ENCODE measurements at places on chromosomes 2 and 18.
A peak's percentile ranks its signal among the peaks of the same experiment; 100 is the strongest.

- no peak for DNase-seq
Measured at GRCh38 chr18:8601277-8602032, 7.8 kb upstream of the RAB12 start.

GRCh38 chr2:236449167-236449761 is 120.4 kb upstream of the ACKR3 start:
- no peak for DNase-seq

DNA sequence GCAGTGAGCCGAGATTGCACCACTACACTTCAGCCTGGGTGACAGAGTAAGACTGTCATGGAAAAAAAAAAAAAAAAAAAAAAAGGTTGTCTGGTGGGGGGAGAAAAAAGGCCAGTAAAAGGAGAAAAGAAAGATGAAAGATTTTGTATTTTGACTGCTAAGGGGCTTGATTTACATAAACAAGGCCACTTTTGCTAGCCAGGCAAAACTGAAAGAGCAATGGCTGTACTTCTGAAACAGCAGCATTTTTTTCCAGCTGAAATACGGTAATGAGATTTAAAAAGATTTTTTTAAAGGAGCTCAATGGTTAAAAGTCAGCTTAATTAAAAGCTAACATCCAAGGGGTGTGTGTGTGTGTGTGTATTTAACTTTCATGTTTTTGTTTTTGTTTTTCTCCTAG is 11.3 kb upstream of the OXER1 start:
- DNase-seq: no peak

DNA sequence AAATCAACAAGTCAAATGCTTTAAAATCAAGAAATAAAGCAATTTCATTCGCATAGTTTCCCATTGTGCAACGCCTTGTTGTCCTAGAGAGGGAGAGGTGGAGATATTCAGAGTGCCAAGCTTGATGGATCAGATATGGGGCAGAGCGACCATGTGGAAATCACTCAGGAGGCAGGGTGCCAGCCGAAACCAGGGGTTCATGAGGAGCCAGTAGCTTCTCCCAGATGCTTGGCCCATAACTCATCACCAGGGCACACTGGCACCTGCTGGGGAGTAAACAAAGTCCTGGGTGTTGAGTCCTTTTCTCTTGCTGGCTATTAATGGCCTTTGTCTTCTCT is 53.0 kb upstream of the ASAP2 start:
- no peak for DNase-seq

DNA sequence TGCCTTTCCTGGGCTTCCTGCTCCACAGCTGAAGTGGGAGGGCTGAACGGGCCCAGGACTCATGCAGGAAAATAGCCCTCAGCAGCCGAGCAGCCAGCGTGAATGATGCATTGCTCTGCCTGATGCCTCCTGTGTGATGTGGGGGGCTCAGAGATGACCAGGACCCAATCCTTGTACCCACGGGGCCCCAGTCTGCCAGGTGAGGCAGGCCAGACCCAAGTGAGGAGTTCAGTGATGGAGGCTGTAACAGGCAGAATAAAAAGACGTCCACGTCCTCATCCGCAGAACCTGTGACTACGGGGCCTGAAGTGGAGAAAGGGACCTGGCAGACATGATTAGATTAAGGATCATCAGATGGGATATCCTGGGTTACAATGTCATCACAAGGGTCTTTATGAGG is 194.9 kb upstream of the HDAC4 start:
- DNase-seq: no peak

DNA sequence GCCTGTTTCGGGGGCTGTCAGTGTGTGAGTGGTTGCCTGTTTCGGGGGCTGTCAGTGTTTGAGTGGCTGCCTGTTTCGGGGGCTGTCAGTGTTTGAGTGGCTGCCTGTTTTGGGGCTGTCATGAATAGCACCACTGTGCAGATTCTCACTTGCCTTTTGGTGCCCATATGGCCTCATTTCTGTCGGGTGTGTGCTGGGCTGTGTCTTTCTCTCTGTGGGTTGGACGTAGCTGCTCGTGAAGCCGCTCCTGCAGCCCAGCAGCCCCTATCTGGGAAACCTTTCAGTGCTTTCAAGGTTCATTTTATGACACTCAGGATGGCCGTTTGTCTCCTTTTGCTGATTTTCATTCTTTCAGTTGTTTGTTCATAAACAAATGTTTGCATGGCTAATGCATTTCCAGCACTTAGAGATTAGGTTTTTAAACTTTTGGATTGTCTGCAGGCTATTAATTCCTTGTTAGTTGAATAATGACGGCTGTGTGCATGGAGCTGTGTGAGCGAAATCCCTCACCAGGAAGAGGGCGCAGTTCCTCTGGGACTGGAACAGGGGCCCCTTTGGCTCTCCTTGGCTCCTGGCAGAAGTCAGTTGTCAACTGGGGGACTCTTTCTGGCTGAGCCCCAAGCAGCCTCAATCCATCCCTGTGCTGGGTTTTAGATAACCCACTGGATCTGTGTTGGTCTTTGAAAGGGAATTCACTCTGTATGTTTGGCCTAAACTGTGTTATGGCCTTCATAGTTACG is 10.8 kb downstream of the AGAP1 start:
- no peak for DNase-seq

DNA sequence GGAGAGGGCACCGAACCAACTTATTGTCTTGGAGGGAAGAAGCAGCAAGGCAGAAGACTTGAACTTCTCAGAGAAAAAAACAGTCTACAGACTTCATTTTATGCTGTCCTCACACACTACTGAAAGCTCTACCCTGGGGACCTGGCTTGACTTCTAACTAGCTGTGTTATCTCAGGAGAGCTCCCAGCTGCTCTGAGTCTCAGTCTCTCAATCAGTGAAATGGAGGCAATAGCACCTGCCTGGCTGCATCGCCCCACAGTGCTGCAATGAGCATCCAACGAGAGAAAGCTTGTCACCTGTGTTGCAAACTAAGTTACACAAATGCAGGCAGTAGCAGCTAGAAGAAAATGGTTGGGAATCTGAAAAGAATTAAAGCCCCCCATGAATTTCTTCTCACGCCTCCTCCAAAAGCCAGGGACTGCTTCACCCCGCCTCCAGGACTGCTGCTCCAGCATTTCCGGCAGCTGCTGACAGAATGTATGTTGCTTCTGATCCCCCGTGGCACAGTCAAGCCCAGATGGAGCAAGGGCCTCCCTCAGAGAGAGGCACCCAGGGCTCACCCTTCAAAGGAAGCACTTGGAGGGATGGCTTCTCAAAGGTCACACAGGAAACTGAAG is 116.3 kb downstream of the BCL11A start:
- DNase-seq: no peak

GRCh38 chr2:240397924-240398645 is 37.4 kb upstream of the GPC1 start:
- no peak for DNase-seq

DNA sequence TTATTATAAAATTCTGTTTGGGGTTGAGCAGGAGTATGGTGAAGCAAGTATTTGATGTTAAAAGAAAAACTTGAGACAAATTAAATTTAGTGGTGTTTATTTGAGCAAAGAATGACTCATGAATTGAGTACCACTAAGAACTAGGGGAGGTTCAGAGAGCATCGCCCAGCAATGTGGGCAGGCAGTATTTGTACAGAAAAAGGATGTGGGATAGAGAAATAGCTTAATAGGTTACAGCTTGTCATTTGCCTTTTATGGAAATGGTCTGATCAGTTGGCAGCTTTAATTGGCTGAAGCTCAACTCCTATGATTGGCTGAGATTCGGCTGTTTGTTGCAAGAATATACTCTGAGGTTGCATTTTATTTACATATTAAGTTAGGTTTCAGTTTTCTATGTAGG is 68.2 kb downstream of the LRATD1 start:
- DNase-seq: no peak

GRCh38 chr2:104938231-104938941 is 84.5 kb downstream of the POU3F3 start:
- no peak for DNase-seq

GRCh38 chr2:105321875-105322646 is 7.5 kb downstream of the TGFBRAP1 start:
- DNase-seq: no peak

DNA sequence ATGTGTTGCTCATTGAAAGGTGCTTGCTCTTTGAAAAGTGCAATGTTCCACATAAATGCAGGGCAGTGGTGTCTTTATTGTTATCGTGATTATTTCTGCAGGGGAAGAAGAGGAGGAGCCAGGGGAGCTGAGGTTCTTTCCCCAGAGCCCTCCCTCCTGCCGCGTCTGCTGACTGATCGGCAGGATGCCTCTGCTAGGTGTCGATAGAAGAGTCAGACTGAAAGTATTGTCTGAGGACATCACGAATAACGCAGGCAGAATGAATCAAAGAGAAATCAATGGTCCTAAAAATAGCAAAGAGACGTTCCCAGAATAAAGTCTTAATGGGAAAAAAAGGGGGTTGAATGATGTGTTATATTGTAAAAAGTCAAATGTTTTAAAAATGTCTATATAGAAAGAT is 47.4 kb upstream of the SIX3 start:
- no peak for DNase-seq

GRCh38 chr2:40430776-40431599 is 20.9 kb downstream of the SLC8A1 start:
- no peak for DNase-seq

DNA sequence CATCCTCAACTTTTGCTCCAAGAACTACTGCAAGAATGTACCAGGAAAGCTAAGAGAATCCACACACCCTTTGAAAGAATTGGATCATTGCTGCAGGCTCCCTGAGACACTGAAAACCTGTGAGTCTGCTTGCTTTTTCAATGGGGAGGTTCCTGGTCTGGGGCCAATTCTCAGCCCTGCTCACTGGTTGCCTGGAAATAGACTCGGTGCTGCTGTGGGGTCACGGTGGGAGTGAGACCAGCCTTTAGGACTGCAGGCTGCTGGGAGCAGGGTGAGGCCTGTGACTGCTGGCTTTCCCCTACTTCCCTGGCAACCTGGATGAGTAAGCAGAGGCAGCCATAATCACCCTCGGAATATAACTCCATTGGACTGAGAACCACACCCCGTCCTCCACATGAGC is 569.3 kb downstream of the DPP10 start:
- no peak for DNase-seq

- DNase-seq: no peak
Measured at GRCh38 chr2:221289389-221289788, 282.7 kb downstream of the EPHA4 start.

DNA sequence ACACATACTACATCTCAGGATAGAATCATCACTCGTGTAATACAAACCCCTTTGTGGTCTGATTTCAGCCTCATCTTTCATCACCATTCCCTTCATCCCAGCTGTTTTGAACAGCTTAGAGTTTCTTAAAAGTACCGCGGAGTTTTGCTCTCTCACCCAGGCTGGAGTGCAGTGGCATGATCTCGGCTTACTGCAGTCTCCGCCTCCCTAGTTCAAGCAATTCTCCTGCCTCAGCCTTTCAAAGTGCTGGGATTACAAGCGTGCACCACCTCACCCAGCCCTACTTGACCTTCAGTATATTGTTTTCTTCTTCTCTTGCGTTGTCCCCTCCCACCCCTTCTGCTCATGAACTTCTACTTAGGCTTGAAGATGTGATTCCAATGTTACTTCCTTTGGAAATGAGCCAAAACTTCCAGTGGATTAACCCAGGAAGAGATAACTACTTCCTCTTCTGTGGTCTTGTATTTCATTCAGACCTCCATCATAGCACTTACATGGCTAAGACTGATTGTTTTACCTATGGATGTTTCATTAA is 15.8 kb downstream of the ERLEC1 start:
- DNase-seq: no peak

DNA sequence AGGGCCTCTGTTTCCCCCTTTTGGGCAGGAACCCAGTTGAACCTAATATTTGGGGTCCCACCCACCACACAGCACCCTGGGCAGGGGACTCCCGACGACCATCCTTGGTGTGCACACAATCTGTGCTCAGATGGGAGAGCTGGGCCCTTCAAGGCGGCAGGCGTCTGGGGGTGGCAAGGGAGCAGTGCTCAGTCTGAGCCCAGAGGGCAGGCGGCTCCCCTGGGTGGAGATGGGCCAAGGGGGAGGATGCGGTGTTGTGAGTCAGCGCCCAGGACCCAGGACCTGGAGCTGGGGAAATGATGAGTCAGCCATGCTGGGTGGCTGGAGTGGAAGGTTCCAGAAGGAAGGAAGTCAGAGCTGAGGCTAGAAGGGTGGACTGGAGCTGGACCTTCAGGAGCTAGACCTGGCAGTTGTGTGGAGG is 3.8 kb downstream of the PROM2 start:
- no peak for DNase-seq

GRCh38 chr2:38933653-38934052 is 44.0 kb downstream of the ARHGEF33 start:
- no peak for DNase-seq

DNA sequence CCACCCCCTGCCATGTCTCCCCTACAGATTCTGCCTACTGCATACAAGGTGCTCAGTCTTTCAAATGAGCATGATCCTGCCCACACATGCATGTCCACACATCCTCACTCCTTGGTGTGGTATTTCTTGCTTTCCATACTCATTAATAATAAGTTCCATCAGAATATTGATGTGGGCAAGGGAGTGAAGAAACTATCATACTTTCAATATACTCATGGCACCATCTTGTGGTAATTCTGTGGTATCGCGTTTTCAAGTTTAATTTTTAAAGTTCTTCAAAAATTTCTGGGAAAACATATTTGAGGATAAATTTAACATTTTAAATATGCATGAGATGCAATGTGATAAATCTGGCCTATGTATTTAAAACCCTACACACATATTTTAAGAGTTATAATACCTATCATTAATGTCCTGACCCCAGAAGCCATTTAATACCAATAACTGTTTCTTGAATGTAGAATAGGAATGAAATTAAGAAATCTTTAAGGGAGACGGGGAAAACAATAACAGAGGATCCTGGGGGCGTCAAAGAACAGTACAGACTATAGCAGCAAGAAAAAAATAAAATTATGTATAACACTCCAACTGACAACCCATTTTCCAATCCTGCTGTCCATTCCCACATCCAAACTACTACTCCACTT is 110.1 kb downstream of the ZNF385B start:
- DNase-seq: peak; percentile 58

DNA sequence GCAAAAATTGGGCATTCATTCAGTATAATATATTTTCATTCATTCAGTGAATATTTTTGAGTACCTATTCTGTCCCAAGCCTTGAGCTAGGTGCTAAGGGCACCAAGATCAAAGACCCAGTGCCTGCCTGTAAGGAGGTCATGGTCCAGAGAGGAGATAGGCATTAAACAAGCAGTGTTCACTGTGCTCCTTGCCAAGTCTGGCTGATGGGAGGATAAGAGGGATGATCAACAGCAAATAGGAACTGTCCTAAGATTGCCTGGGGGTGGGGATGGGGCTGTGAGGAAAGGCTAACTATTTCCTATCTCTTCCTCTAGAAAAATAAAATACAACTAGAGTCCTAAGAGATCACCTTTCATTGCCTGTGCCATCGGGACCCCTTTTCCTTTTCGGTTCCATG is 60.4 kb downstream of the SETBP1 start:
- no peak for DNase-seq

Measured in NCI-H2081 treated with DMSO at 0.1 percent for 48 hours (cell line).